ENCODE measurements at places on chromosomes 1 and 21.

GRCh38 chr21:44337449-44337848 is 1.7 kb downstream of the CFAP410 start:
- no peak for DNase-seq

- no peak for DNase-seq
Measured at GRCh38 chr1:219085988-219086387, 87.7 kb upstream of the LYPLAL1 start.

DNA sequence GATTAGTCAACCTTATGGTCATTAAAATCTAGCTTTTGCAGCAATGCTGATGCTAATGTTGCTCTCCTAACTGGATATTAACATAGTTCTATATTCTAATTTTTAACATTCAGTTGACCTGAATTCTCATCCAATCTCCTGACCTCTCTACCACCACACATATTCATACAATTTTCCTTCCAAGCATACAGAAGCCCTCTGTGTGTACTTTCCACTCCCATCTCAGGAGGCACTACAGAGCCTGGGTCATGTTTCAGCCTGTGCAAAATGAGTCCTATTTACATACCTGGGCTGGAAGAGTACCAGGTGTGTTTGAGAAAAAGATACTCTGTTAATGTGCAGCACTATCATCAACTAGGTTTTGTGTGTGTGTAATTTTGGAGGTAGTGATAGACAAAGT is 486.3 kb downstream of the NEGR1 start:
- peak; percentile 85 for DNase-seq

- DNase-seq: no peak
Measured at GRCh38 chr1:206922524-206922923, 783 bp upstream of the FCMR start.

DNA sequence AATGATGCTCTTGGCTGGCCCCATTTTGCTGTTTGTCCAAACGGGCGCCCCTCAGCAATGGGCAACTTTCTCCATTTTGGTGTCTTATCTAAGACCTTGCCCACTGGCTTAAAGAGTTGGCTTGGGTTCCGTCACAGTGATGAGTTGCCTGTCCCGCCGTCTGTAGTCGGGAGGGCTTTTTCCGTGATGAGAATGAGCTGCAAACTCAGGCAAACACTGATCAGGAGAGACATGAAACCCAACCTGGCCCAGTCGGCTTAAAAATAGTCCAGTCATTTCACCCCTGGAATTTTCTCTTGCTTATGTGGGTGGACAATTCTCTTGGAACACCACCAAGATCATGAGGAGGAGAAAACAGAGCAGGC is 79.3 kb downstream of the ST6GALNAC3 start:
- no peak for DNase-seq

- no peak for DNase-seq
Measured at GRCh38 chr21:45540601-45540970, 1.7 kb downstream of the SLC19A1 start.

DNA sequence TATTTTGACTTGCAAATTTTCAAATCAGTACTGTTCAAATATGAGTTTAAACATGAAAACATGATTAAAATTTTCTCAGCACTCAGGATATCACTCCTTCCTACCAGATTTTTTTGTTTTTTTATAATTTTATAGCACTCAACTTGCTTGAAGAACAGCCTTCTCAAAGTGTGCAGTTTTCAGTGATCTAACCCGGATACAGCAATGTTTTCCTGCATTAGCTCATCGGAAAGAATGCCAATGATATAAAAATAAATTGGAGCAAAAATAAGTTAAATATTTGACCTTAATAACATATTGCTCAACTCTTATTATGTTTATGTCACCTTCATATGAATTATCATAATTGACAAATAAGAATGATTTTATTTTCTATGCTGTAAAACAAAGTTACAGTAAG is 766.8 kb downstream of the USP25 start:
- DNase-seq: no peak

DNA sequence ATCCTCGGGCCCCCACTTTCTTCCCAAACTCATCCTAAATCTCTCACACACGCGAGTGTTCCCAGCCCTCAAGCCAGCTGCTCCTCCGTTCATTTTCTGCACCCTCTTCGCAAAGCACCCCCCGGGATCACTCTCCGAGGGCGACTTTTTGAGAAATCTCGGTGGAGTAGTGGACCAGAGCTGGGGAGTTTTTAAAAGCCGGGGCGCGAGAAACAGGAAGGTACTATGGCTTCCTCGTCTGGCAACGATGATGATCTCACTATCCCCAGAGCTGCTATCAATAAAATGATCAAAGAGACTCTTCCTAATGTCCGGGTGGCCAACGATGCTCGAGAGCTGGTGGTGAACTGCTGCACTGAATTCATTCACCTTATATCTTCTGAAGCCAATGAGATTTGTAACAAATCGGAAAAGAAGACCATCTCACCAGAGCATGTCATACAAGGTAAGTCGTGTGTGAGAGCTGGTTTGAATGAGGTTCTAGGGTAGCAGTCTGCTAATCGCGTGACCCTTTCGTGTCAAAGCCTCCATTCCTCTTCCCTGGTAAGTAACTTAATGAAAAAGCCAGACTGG is 800 bp downstream of the DR1 start:
- DNase-seq: peak; percentile 49

GRCh38 chr1:247538561-247538960 is 2.3 kb upstream of the OR2C3 start:
- no peak for DNase-seq

DNA sequence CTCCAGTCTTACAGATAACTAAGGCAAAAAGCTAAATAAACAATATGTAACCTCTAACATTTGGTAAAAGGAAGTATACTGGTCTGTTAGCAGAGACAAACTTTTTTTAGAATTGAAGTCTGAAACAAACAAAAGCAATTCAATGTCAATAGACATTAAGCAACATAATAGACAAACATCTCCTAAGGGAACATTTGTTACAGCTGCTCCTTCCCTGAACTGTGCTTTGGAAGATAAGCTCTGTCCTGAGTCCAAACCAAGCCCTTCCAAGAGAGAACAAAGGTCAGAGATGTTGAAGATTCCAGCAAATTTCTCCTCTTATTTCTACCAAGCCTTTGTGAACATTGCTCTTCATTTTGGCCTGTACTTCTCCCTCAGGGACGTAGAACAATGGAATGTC is 25.3 kb downstream of the FMO2 start:
- no peak for DNase-seq

DNA sequence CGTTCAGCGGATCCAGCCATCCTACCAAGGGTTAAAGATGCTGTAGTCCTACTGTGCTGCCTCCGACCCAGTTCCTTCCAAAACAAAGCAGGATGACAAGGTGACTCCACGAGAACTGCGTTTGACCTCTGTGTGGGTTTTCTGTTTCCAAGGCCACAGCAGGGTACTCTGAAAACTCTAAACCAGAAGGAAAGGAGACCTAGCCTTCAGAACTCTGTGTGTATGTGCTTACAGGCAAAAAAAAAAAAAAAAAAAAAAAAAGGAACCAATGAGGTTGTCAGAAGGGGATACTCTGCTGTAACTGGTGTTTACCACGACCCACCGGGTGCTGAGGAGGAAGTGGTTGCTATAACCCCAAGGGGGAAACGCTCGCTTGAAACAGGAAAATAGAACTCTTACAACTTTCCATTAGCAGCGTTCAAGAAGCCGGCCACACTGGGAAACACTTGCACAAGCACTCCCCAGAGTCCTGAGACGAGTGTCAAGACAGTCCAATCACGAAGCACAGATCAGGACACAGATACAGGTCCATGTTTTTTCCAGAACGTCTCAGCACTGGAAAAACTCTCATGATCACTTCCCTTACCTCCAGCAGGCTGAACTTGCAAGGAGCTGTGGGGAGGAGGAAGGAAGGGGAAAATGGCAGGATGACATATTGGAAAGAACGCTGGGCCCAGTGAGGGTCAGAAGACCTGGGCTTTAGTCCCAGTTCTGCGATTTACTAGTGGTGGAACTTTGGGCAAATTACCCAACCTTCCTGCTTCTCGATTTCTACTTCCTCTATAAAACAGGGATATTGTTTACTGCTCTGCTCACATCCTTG is 64.0 kb downstream of the ITPKB start:
- DNase-seq: no peak

DNA sequence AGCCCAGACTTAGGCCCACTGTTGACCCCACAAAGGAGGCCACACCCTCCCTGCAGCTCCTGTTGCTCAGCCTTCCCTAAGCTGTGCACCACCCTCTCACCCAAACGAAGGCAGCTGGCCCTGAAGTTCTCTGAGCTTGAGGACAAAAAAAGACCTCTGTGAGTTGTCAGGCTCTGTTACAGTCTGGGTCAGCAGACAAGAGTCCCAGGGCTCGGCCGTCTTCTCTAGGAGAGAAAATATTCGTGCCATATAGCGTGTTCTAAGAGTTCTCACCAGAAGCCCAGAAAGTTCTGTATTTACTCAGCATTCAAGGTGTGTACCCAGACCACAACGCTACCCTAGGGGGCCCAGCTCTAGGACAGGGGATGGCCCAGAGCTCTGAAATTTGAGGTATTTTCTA is 25.5 kb upstream of the LYST start:
- no peak for DNase-seq

- no peak for DNase-seq
Measured at GRCh38 chr1:53122201-53122885, 20.1 kb downstream of the SLC1A7 start.

DNA sequence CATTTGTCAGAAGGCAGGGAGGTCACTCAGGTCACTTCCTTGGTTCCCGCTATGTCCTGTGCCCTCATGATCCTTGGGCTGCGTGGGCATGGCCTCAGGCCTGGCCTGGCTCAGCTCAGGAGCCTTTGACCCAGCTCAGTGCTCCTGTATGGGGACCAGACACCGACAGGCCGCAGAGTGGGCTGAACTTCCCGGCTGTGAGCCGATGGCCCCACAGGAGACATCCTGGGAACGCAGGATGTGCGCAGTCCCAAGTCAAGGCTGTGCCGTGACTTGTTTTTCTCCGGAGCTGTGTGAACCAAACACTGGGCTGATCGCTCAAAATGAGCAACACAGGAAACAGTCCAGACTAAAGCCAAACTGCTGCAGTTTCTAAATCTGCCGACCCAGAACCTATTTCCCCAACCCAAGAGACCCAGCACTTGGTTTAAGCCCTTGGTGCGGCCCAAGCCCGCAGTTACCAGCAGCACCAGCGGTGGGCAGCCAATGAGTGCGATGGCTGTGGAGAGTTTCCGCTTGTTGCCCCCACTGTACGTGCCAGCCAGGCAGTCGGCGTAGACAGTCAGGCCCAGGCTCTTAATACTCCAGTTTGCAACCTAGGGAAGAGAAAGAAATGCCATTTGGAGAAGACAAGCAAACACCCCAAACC is 92.3 kb upstream of the GCLM start:
- DNase-seq: no peak

DNA sequence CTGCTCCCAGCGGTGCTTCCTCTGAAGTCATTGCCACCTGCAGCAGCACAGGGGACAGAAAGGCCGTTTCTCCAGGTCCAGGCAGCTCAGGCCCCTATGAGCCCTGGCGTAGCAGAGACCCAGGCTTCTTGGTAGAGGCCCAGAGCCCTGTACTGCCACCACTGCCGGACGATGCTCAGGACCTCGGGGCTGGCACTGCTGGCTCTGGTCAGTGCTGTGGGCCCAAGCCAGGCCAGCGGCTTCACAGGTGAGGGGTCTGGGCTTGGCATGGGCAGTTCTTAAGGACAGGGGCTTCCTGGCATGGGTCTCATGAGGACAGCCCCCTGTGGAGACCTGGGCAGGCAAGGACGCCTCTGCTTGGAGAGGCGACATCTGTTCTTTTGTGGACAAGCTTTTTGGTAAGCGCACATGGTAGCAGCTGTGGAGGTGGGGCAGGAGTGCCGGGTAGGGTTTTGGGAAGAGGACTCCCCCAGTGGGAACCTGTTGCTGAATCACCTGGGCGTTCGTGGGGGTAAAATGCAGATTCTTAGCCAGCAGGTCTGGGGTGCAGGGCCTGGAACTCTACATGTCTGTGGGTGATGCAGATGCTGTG is at the start of gene UMODL1:
UMODL1 (plus strand) TSS at position 172 of the 592 bp plus-strand sequence; CDS start at position 172, 0 bp downstream.
- no peak for DNase-seq

DNA sequence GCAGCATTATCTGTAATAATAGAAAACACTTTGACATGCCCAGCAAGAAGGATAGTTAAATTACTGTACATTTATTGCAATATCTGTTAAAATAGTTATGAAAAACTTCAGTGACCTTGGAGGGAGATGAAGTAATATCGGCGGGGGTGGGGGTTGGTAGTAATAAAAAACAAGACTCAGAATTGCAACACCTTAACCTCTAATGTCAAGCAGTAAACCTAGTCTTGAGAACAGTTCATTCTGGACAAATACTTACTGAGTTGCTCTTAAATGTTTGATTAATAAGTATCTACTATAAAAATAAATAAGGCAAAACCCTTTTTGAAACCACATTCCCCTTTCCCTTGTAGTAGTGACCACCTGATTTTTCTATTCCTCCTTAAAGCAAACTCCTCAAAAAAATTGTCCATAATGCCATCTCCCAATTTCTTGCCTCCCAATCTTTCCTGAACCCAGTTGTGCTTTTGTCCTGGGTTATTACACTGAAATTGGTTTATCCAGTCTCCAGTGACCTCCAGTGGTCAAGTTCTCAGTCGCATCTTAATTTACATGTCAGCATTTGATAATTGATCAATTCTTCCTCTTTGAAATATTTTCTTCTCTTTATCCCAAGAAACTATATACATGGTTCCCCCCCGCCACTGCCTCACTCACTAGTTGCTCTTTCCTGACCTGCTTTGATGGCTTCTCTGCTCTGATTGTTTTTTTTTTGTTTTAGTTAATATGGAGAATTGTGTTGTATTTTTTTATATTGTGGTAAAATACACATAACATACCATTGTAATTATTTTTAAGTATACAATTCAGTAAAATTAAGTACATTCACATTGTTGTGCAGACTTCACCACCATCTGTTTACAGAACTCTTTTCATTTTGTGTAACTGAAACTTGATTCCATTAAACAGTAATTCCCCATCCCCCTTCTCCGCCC is 36.8 kb downstream of the RAP1A start:
- peak; percentile 12 for DNase-seq

DNA sequence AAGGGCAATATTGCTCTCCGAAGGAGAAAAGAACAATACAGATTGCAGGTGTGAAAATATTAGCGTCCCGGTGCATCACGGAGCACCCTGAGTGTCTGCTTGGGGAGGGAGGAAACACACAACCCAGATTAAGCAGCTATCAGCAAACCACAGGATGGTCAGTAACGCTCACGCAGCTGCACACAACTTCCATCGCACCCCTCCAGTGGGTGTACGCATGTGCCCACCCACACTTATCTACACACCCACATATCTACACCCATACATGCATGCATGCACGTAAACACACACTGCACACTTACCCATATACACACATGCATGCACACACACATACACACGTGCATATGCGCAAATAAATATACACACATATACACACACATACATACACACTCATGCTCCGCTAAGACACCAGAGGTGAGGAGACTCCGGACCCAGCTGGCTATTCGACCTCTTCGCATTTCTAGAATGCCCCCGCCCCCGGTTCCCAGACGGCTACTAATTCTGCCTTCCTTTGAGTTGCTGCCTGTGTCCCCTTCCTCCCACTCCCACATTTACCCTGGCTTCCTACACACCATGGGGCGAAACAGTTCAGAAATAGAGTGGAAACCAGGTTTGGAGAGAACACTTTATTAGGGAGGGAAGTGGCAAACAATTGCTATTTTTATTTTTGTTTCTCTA is 26.2 kb downstream of the ITPKB start:
- no peak for DNase-seq

- DNase-seq: no peak
Measured at GRCh38 chr1:5887971-5888361, 104.3 kb downstream of the NPHP4 start.

Measured in NCI-H526 treated with DMSO at 0.1 percent for 48 hours (cell line).